Dorsolateral prefrontal cortex (tissue), 122 donors: ENCODE measurements at places on chromosomes 3 and 15.

- no peak for DNase-seq
These were observed 10.6 kb downstream of the LAMP3 start for GRCh38 chr3:183151821-183152351.

GRCh38 chr15:57526615-57527014, 65.1 kb upstream of the MYZAP start:
- DNase-seq, result no peak

DNA sequence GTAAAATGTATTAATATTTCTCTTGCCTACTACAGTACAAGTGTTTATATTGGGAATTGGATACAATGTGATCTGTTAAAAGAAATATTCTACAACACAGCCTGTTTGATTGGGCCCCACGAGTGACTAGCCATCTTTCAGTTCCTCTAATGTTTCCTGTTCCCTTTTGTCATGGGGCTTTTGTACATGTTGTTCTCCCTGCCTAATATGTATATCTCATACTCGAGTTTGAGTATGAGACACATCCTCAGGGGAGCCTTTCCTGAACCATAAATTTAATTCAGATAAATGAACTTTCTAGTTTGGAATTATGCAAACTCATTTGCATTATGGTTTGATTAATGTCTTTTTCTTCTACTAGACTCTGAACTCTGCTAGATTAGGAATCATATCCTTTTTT, 65.5 kb downstream of the MEF2A start:
- DNase-seq, result no peak

GRCh38 chr3:138124188-138124587, 8.0 kb downstream of the A4GNT start:
- no peak for DNase-seq

- DNase-seq, result peak; percentile 78
These were observed 7.7 kb downstream of the TNK2 start for GRCh38 chr3:195900436-195901355.

DNA sequence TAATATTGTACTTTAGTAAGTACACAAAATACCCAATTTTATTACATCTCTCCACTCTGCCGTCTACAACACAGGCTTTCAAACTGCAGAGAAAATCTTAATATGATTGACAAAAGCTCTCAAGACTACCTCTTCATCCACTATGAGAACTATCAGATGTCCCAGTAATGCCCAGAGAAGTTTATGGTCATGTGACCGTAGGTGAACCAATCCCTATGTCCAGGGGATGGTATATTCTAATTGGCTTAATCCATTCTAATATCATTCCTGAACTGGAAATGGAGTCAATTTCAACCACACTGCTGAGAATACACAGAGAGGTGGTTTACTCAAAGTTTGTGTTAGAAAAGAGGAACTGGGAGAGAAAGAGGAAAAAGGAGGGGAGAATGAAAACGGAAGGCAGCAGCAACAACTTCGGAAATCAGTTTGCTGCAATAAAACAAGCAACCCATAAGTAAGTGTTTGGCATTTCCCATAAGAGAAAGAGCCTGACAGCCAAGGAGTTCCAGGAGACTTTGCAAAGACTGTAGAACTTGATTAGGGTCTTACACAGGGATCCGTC, 7.3 kb downstream of the SST start:
- no peak for DNase-seq

DNA sequence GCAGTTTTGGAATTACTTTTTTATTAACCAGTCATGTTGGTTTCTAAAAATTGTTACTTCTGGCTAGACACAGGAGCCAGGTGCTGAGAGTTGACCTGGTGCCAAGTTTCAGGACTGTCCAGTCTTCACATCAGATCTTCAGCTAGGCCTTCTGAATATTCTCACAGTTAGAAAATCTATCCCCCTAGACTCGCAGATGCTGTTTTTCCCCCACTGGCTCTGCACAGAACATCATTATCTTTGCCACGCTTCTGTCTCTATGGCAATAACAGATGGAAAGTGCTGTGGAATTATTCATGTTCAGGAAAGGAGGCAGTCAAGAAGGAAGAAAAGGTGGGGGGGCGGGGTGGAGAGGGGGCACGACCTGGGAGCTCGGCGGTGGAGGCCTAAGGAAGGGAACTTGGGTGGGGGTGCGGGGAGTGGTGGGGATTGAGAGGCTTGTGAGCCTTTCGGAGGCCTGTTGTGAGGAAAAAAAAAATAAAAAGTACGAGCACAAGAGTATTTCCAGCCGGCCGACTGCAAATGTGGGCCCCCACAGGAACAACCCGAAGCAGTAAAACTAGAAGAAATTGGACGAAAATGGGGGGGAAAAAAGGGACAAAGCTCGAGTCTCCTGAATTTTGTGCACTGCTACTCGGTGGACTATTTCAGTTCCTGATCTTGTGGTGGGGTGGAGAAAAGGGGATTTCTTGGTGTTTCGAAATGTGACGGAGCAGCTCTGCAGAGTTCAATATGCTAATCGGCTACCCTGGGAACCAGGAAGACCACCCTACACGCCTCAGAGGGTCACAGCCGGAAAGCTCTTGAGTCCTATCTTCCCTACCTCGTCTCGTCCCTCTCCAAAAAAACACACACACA, 1.5 kb upstream of the SKIL start:
- DNase-seq, result peak; percentile 47

GRCh38 chr3:129673012-129673411, 66.5 kb upstream of the PLXND1 start:
- DNase-seq, result no peak

- no peak for DNase-seq
These were observed 6.6 kb downstream of the TIPARP start for GRCh38 chr3:156681002-156681401.

GRCh38 chr3:151879037-151879436, 5.6 kb downstream of the SUCNR1 start:
- no peak for DNase-seq

DNA sequence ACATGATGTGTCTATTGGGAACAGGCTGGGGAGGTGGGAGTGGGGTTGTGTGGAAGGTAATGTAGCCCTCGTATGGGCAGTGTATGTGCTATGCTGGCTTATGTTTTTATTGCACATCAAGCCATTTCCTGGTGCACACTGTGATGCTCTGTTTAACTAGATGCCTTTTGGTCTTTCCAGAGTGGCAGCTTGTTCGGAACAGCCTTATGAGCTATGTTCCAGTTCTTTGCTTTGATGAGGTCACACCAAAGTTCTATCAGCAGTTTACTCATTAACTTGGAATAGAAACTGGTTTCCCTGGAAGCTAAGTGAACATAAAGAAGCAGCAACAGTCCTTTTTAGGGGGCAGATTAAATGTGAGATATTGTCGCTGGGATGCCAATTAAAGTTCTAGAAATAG, 133.9 kb downstream of the DIPK2A start:
- no peak for DNase-seq
